ENCODE measurements at places on chromosomes 4 and X.
A peak's percentile ranks its signal among the peaks of the same experiment; 100 is the strongest.

- no peak for DNase-seq
These were observed 30.8 kb downstream of the RBBP7 start for GRCh38 chrX:16839219-16839851.

DNA sequence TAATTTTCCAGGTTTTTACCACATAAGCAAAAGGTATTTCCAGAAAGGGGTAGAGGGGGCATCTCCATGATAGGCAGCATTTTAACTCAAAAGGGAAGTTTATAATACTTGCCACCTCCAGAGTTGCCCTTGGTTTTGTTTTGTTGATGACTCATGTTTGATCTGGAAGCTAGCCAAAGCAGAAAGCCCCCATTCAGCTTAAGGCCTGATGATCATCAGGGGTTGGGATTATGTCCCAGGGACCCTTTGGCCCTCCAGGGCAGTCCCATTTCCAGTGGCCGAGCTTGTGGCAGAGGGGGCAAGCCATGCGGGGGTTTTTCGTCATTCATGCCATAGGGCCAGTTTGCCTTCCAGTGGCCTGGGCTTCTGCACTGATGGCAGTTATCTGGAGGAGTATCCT, 143.0 kb upstream of the PLAC1 start:
- DNase-seq = no peak

GRCh38 chr4:61332693-61333092, 132.6 kb downstream of the ADGRL3 start:
- DNase-seq = no peak

GRCh38 chr4:183617075-183617474, 41.9 kb downstream of the RWDD4 start:
- DNase-seq = no peak

DNA sequence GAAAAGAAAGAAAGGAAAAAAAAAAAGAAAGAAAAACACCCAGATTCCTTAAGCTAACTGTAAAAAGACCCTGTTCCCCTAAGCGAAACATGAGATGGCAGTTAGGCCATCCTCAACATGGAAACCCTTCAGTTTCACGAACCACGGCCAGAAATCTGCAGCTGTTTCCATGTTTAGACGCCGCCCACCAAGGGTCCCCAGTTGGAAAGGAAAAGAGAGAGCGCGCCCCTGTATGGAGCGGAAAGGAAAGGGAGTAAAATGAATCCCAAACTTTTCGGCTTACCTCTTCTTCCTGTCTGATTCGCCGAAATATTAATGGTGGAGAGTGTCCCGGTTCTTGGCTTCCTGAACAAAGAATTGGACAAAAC, 38.3 kb downstream of the MGARP start:
- DNase-seq = no peak

DNA sequence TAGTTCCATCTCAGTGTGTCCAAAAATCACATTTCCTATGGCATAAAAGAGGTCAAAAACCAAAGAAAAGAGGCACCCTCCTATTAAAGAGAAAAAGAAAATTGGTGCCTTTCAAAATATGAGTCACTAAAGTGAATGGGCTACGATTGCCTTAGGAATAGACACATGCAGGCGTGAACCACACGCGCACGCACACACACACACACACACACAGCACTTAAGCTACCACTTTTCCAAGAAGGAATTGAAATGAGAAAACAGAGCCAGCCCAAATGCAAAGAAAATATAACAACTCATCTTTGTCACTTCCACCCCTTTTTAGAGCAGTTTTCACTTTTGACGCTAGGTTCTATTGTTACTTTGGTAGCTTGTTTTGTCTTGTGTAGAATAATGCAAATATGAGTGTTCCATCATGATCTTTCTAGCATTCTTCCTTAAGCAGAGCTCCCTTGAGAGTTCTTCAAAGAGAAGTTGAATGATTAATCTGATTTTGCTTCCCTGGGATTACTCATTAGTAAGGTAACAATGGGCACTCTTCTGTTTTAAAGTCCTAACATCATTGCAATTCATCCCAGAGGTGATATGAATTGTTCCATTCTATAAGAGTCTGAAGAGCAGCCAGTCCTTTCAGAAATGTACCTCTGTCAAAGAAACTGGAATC, 239.2 kb upstream of the GNPDA2 start:
- no peak for DNase-seq

DNA sequence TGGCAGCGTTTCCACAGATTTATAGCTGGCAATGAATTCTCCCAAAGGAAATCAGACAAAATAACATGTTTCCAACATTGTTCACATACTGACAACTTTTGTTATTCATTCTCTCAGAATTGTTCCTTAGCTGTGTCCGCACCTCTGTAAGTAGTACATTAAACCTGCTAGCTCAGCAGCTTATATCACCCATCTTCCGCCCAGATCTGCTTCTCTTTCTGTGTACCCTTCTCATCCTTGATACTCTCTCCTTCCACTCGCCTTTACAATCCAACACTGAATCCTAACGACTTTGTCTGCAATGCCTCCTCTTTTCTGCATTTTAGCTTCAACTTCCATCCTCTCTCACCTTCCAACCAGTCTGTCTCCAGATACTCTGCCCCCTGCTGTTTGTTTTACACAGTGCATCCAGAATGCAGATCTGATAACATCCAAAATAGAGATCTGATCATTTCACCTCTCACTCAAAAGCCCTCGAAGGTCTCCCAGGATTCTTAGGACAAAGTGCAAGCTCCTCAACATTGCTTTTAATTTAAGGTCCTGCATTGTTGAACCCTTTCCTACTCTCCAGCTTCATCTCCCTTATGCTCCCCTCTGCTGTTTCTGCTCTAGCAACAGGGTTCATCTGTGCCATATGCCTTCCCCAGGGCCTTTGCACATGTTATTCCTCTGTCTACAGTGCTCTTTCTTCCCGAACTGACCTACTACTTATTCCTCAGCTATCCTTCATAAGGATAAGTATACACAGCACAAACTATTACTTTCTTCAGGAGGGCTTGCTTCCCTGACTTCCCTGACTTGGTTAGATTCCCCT, 67.3 kb upstream of the VBP1 start:
- peak; percentile 33 for DNase-seq

DNA sequence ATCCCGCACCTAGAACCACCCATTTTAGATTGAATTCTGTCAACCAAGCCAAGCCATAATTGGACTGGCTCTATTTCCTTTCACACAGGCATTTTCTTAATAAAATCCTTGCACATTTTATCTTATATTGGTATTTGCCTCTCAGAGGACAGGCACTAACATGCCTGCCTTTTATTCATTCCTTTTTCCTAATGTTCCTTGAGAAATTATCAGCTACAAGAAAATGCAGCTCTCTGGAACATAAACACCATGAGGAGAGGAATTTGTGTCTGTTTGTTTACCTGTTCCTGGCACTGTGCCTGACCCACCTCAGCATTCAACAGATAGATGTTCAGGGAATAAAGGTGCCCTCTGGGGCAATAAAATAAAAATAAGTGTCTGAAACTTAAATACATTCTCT, 116.2 kb downstream of the PDHA2 start:
- no peak for DNase-seq

GRCh38 chrX:65203545-65203944, 227.3 kb upstream of the ZC4H2 start:
- DNase-seq = no peak

DNA sequence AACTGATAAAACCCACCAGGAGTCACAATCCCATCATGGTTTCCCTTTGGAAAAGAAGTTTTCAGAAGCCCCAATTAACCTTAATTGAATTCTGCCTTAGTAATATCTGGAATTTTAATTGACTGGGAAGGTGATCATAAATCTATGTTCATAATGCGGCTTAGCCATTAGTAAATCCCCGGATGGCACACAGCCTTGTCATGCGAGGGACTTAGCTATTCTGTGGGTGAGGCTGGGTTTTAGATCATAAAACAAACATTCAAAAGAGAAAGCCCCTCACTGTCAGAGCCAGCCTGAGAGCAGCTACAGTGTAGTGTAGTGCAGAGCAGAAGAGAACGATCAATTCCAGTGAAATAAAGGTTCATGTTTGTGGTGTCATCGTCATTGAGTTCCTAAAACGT, 124.0 kb upstream of the NOCT start:
- DNase-seq = no peak

DNA sequence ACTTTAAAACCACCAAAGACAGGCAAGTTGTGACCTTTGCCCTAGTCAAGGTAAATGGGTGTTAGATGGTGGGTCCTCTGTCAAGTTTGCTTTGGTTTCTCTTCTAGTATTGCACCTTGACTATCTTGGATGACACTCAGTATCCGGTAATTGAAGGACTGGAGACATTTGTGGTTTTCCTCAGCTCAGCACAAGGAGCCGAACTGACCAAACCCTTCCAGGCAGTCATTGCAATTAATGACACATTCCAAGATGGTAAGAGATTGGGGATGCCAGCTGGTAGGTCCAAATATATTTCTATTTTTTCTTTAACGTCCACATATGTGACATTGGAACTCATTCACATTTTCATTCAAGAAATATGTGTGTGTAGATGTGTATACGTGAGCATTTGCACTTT, 69.3 kb upstream of the ANXA3 start:
- DNase-seq = no peak

- no peak for DNase-seq
These were observed 988 bp upstream of the SRD5A3 start for GRCh38 chr4:55345054-55345453.

- no peak for DNase-seq
These were observed 284.9 kb downstream of the ADGRL3 start for GRCh38 chr4:61485056-61485455.

GRCh38 chr4:140238351-140239056, 84.5 kb upstream of the MAML3 start:
- no peak for DNase-seq

DNA sequence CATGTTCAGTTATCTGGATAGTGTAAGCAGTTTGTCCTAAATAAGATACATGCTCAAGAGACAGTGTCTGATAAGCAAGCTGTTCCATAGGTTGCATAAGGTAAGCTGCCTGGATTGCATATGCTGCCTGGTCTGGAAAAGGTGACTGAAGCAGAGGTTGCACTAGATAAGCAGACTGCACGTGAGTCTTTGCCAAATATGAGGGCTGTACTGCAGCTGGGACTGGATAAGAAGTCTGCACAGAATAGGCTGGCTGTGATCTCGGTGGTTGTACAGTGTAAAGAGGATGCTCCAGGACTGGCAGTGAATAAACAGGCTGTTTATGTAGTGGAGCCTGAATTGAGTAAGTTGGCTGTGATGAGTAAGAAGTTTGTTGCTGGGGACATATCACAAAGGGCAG, 68.9 kb downstream of the WNK3 start:
- DNase-seq = no peak

- no peak for DNase-seq
These were observed 73.4 kb upstream of the HGFAC start for GRCh38 chr4:3368334-3368733.

Measured in stimulated activated CD4-positive, alpha-beta T cell treated with anti-CD3 and anti-CD28 coated beads, Interleukin-4, amount 100 ng/mL, for 24 hours (primary cell).